ENCODE measurements at places on chromosomes 7 and 10.
A peak's percentile ranks its signal among the peaks of the same experiment; 100 is the strongest.

DNA sequence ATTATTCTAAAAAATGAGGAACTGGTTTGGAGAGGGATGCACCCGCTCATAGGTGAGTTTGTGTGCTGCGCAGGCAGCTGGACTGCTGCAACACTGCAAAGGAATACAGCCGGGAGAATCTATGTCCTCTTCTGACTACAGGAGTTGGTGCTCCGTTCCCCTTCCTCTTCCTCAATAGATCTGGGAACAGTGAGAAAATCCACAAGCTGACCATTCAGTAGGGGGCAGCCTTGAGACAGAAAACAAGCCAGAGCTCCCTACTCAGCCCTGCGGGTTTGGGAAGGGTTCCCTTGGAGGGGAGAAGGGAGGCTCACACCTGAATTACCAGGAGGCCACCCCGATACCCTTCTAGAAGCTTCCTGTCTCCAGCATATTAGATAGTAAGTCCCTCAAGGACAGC lies 87.3 kb upstream of the FOXI2 start:
- no peak for DNase-seq

DNA sequence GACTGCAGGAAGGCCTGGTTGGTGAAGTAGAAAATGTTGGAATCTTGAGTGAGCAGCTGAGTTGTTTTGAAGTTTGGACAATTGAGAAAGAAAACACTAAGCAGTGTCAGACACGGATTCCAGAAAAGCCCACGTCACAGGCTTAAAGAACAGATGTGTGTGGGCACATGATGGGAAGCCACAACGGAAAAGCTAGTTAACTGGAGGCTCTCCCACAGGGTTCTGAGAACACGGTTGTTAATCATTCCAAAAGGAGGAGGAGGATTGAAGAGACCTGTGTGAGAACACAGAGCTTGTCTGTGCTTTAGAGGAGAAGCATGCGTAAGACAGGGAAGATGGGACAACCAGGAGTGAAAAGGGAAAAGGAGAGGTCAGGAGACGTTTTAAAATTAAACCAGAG lies 42.6 kb downstream of the SHH start:
- DNase-seq = no peak

- DNase-seq = no peak
Observed at GRCh38 chr10:9986786-9987185, 1030.9 kb upstream of the CELF2 start.

DNA sequence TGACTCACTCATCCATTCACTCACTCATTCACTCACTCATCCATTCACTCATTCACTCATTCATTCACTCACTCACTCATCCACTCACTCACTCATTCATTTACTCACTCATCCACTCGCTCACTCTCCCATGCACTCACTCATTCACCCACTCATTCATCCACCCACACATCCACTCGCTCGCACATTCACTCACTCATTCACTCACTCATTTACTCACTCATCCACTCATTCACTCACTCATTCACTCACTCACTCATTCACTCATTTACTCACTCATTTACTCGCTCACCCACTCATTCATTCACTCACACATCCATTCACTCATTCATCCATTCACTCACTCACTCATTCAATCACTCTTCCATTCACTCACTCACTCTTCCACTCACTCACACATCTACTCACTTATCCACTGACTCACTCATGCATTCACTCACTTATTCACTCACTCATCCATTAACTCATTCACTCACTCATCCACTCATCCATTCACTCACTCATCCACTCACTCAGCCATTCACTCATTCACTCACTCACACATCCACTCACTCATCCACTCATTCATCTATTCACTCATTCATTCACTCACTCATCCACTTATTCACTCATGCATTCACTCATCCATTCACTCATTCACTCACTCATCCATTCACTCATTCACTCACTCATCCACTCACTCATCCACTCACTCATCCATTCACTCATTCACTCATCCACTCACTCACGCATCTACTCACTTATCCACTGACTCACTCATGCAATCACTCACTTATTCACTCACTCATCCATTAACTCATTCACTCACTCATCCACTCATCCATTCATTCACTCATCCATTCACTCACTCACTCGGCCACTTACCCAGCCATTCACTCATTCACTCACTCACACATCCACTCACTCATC lies 74.0 kb downstream of the CARD11 start:
- no peak for DNase-seq

GRCh38 chr10:59434463-59435321 lies 72.3 kb upstream of the FAM13C start:
- DNase-seq = peak; percentile 9

GRCh38 chr10:29785701-29786100 lies 150.9 kb upstream of the SVIL start:
- no peak for DNase-seq

DNA sequence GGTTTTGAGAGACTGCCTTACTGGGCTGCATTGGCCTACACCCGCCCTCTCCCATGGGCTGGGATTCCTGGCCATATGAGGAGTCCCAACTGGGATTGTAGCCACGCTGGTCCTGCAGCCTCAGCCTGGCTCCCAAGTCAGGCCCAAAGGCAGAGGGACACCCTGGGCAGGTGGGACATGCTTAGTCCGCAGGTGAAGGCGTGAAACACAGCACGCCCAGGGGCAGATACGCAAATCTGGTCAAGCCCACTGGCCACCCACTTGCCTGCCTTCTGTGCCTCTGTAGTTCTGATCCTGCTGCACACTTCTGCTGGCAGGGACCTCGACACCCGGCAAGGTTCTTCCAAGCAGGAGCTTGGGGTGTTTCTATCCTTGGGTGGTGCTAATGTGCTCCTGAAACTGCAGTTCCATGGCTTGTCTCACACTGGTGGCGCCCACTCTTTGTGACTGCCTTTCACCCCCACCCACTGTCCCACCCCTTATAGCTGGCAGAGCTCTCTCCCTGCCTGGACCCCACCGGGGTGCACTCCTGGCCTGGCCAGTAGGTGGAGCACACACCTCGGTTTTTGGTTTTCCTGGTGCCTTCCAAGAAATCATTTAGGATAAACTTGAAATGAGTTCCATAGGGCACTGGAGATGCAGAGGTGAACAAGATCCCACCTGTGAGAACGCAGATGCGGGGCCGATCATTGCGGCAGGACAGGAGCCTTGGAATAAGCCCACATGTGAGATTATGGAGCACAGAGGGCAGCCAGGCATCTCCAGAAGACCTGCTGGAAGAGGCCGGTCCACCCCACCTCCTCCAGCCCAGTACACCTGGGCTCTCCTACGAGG lies 47.9 kb downstream of the MKI67 start:
- DNase-seq = peak; percentile 75

DNA sequence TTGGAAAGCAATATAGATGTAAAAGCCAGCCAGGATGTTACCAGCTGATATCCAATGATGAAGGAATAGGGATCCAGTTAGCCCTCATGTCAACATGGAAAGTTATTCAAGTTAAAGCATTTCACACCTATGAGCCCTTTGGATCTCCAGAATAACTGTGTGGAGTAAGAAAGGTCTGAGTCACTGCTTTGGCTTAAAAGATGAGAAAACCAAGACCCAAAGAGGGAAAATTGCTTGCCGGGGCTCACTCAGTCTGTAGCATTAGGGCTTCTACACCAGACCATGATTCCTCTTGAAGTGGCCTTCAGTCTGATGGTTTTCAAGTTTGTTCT lies 12.6 kb downstream of the LSM5 start:
- DNase-seq = no peak

DNA sequence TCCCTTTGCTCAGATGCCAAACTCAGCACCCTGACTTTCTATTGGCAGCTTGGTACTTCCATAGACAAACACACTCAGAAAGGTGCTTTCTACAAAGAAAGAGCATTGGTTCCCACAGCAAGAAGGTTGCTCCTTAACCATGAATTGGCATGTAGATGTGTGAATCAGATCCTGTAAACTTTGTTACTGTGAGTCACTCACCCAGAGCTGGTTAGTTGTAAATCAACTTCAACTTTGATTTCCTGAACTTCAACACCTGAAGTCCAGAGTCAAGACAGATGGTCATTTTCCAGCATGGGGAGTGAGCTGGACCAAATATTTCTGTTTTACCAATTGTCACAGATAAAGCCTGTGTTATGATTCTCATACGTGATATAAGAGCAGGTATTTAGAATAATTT lies 797.2 kb downstream of the TNS3 start:
- DNase-seq = no peak

DNA sequence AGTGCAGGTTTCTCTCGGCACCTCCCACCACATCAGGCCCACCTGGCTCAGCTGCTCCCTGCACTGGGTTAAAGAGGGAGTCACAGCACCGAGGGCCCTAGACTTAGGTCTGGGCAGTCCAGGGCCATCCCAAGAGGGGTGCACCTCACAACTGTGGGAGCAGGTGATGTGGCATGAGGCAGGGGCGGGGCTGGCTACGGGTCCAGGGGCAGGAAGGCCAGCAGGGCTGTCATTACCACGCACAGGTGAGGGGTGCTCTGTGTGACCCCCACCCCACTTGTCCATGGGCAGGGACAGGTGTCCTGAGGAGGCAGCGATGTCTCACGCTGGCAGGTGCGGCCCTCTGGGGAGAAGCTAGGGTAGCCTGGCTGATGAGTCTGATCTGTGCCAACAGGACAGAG lies 40.5 kb upstream of the DPYSL4 start:
- DNase-seq = no peak

GRCh38 chr10:1557081-1557480 lies 180.2 kb downstream of the ADARB2 start:
- no peak for DNase-seq

GRCh38 chr10:121525251-121526134 lies 72.8 kb downstream of the FGFR2 start:
- no peak for DNase-seq

DNA sequence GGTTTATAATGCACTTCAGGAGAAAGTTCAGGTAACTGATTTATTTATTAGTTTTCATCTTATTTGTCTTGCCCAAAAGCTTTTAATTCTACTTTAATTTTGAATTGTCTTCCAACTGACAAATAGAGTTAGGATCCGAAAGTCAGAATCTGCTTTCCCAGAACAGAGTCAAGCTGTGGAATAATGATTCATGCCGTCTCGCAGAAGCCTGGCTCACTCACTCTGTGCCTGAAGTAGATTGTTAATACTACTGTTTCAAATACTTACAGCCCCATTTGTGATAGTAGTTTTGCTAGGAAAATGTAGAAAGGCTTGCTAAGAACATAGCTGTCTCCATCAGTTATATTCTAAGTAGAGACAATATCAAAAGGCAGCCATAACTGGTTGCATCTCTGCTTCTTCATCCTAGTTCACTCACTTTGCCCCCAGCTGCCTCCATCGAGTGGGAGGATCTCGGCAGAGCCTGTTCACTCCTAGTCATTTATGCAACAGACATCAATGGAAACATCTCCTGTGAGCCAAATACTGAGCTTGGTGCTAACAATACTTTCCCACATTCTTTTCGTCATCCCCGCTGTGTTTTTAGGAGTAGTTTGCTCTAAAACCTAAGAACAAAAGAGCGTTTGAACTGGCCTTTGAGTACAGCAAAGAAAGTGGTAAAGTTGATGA lies 28.0 kb downstream of the ABRAXAS2 start:
- no peak for DNase-seq

- DNase-seq = no peak
Observed at GRCh38 chr7:36626111-36626510, 98.2 kb downstream of the AOAH start.

- no peak for DNase-seq
Observed at GRCh38 chr7:386385-386784, 96.4 kb downstream of the FOXL3 start.

DNA sequence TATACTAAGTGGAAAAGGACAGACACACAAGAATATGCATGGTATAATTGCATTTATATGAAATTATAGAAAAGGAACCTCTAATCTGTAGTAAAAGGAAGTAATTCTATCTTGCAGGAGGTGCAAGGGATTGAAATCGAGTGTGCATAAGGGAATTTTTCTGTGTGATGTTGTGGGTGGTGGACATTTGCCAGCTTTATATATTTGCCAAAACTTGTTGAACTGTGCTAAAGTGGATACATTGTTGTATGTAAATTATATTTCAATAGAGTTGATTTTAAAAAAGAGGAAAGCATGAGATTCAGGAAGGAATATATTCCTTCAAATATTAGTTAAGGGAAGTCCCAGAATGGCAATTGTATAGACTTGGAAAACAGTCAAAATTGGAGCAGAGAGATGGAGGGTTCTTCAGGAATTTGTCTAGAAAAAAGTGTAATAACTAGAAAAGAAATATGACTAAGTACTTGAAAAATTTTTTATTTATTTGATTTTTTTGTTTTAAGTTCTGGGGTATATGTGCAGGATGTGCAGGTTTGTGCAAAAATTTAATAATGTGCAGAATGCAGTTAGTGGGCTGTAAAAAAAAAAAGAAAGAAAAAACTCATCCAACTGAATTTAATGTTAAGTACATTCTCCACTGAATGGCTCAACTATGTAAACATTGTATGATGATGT lies 96.1 kb downstream of the ARL4A start:
- DNase-seq = peak; percentile 17

DNA sequence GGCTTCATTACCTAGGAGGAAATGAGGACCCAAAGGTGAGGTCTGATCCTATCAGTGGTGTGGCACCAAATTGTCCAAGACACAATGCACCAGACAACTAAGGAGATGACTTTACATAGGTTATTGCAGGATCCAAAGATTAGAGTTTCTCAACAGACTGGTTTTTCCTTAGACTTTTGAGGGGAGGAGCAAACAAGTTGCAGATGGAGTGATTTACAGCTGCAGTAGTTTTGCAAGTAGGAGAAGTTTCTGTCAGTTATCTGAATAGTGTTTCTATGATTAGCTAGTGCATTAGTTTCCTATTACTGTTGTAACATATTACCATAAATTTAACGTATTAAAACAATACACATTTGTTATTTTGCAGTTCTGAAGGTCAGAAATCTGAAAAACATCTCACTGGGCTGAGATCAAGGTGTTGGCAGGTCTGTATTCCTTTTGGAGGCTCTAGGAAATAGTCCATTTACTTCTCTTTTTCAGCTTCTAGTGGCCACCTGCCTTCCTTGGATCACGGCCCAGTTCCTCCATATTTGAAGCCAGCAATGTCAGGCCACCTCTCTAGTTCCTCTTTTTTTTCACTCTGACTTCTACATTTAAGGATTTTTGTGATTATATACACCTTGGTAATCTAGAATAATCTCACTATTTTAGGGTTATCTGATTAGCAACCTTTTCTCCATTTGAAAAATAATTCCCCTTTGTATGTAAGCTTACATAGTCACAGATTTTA lies 994.9 kb downstream of the REEP3 start:
- no peak for DNase-seq

DNA sequence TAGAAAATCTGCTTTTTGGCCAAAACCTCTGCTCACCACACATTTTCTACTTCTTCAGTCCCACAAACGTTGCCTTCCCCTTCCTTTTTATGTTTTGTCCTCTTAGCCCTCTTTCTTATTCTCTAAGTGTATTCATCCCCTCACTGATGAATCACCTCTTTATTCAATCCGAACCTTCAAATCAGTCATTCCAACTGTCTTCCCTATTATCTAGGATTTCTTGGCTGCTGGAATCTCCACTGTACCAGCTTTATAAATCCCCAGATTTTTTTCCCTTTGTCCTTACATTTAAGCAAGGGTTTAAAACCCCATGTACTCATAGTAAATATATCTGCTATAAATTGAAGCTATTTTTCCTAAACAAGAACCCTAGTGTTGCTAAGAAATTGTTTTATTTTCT lies 176.9 kb downstream of the SEMA3A start:
- no peak for DNase-seq

All from hepatic stellate cell (primary cell).